Hepatocyte (in vitro differentiated cells): ENCODE measurements at places on chromosomes 3 and 15. TPM values are rescaled to one million over a fixed set of nuclear protein-coding genes. Genes with fewer than 3 reads are reported as not detected.

GRCh38 chr3:31710123-31710803 lies 177.5 kb downstream of the STT3B start:
- no peak overlapping the region for H3K4me3 ChIP-seq
- no peaks in the 10 kb centered on the region for H3K4me1 ChIP-seq
- no peak for DNase-seq
- no peaks in the 10 kb centered on the region for H3K27me3 ChIP-seq
- no peak overlapping the region for H3K27ac ChIP-seq
- no peaks in the 10 kb centered on the region for H3K36me3 ChIP-seq

DNA sequence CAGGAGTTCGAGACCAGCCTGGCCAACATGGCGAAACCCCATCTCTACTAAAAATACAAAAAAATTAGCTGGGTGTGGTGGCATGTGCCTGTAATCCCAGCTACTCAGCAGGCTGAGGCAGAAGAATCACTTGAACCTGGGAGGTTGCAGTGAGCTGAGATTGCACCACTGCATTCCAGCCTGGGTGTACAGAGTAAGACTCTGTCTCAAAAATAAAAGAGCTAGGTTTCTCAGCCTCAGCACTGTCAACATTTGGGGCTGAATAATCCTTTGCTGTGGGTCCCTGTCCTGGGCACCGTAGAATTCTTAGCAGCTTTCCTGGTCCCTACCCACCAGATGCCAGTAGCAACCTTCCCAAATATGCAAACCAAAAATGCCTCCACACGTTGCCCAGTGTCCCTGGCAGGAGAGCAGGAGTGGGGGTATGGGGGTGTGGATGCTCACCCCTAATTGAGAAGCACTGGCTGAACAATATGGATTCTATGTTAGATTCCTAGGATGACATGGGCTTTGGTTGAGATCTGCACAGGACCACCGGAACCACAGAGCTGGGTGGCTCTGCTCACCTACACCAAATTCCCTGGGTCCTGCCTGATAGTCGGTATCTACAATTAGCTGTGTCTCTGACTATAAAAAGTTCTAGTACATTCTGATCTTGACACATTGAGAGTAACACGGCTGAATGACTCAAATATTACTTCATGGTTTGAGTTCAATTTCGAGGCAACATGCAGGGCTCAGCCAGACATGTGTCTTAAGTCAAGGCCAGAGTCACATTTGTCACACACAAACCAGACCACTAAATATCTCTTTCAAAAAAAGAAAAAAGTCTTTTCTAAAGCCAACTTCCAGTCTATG lies 577.0 kb upstream of the MDFIC2 start:
- DNase-seq: no peak
- H3K4me3 ChIP-seq: no peak overlapping the region
- no peak overlapping the region for H3K27ac ChIP-seq

DNA sequence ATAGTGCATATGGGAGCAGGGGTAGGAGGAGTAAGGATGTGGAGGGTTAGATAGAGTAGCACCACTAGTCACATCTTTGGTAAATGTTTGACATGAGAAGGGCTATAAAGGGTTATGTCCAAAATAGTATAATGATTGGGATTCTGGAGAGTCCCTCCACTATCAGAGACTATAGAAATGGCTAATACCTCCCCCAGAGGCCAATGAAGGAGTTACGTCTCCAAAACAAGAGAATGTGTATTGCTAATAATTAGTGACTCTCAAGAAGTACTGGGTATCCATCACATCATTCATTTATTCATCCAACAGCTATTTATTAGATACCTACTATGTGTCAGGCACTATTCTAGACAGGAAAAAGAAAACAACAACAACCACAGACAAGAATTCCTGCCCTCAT lies 203.7 kb upstream of the UMPS start:
- no peaks in the 10 kb centered on the region for H3K36me3 ChIP-seq
- H3K27me3 ChIP-seq: no peaks in the 10 kb centered on the region
- no peak overlapping the region for H3K4me3 ChIP-seq
- no peak overlapping the region for H3K27ac ChIP-seq
- DNase-seq: no peak

DNA sequence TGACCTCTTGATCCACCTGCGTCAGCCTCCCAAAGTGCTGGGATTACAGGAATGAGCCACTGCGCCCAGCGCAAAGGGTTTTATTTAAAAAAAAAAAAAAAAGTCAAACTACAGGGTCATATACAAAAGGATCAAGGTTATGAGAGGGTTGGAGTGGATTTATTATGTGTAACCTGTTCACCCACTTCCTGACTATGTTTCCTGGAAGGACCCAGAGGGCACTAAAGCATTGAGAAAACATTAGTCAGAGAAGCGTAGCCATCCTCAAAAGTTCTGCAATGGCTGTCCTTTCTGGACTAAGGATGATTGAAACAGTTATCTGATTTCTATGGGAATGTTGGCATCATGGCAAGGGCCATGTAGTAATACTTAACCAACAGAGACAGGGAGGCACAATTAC lies 7.3 kb upstream of the SCAPER start:
- H3K36me3 ChIP-seq: no peaks in the 10 kb centered on the region
- no peak overlapping the region for H3K27ac ChIP-seq
- no peaks in the 10 kb centered on the region for H3K4me1 ChIP-seq
- no peaks in the 10 kb centered on the region for H3K27me3 ChIP-seq
- DNase-seq: no peak
- no peak overlapping the region for H3K4me3 ChIP-seq

Gene ANP32A
- 59.4 and 81.8 TPM in 2 replicates for total RNA-seq

DNA sequence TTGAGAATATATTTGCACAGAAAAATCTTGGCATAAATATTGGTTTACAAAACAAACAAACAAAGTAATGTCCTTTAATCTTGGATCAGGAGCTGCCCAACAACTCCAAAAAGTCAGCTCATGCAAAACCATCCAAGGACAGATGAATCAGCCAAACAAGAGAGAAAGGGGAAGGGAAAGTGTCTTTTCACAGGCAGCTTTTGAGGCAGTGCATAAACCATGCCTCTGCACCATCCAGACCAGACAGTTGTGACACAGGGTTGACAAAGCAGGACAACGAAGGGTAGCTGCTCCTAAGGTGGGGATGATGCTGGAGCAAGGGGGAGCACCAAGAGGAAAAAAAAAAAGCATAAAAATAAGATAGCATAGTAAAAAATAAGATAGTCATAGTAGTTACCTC lies 8.7 kb downstream of the CD86 start:
- no peaks in the 10 kb centered on the region for H3K27me3 ChIP-seq
- H3K36me3 ChIP-seq: no peaks in the 10 kb centered on the region
- H3K27ac ChIP-seq: no peak overlapping the region
- H3K4me3 ChIP-seq: no peak overlapping the region
- no peaks in the 10 kb centered on the region for H3K4me1 ChIP-seq

DNA sequence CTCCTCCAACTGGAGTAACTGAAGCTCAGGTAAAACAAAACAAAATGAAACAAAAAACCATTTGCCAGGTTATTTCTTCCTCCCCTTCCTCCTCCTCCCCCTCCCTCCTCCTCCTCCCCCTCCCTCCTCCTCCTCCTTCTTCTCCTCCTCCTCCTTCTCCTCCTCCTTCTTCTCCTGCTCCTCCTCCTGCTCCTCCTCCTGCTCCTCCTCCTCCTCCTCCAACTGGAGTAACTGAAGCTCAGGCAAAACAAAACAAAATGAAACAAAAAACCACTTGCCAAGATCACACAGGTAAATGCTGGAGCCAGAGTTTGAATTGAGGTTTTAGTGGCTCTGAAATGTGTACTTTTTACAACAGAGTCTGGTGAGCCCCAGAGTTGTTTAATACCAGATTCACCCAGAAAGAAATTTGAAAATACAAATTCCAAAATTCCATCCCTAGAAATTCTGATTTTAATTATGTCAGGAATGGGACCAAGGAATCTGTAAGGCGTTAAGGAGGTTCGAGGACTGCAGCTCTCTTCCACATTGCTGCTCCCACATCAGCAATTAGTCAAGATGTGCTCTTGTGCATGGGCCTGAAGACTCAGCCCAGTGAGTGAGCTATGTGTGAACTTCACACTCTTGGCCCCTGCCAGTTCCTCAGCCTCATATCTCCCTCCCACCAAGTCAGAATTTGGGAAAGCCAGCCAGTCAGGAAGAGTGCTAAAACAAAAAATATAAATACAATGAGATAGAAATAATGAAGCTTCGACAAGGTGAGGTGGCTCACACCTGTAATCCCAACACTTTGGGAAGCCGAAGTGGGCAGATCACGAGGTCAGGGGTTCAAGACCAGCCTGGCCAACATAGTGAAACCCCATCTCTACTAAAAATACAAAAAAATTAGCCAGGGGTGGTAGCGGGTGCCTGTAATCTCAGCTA lies 31.6 kb upstream of the ZNF770 start:
- H3K36me3 ChIP-seq: no peaks in the 10 kb centered on the region
- no peak overlapping the region for H3K27ac ChIP-seq
- H3K4me1 ChIP-seq: no peaks in the 10 kb centered on the region
- H3K27me3 ChIP-seq: no peaks in the 10 kb centered on the region
- H3K4me3 ChIP-seq: no peak overlapping the region
- no peak for DNase-seq

GRCh38 chr3:7410782-7411181 lies 549.9 kb downstream of the GRM7 start:
- no peaks in the 10 kb centered on the region for H3K27me3 ChIP-seq
- no peak for DNase-seq
- no peaks in the 10 kb centered on the region for H3K36me3 ChIP-seq
- no peak overlapping the region for H3K27ac ChIP-seq
- no peaks in the 10 kb centered on the region for H3K4me1 ChIP-seq
- H3K4me3 ChIP-seq: no peak overlapping the region

- peaks cover 4% of the 10 kb centered on the region for H3K4me1 ChIP-seq
- no peak overlapping the region for H3K27ac ChIP-seq
- H3K4me3 ChIP-seq: no peak overlapping the region
- H3K36me3 ChIP-seq: no peaks in the 10 kb centered on the region
- no peak for DNase-seq
Measured at GRCh38 chr3:29319262-29319661, 38.4 kb downstream of the RBMS3 start.

DNA sequence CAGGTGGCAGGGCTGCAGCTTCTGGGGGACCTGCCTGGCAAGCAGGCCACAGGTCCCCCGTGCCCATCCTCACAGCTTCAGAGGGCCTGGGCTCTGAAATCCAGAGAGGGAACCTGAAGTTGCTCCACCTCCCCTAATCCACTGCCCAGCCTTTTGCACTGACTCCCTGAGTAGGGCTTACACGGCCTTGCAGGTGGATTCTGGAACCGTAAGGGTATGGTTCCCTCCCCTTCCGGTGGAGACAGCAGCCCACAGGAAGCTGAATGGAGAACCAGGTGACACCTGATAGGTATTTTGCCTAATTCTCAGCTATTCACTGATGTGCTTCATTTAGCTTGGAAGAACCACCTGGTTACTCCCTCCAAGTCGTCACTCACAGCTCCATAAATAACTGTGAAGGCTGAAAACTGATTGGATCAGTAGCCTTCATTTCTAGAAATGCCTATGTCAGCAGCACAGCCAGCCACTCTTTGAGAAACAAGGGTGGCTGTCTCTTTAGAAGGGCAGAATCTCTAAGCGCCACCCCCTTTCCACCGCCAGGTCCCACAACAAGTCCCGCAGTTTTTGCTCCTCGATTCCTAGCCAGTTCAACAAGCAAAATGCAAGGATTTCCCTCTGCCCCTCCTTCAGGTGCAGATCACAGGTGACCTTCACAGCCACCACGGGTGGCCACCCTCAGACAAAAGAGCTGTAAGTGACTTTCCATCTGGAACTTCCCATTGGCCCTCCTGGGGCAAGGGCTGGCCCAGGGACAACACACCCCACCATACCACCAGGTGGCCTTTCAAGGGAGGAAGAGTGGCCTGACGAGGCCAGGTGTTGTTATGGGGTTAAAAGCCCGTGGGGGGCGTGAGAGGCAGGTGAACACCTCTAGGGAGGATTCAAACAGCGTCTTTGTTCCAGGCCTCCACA lies 112.9 kb downstream of the SEC22A start:
- H3K27ac ChIP-seq: no peak overlapping the region
- H3K36me3 ChIP-seq: no peaks in the 10 kb centered on the region
- H3K4me1 ChIP-seq: no peaks in the 10 kb centered on the region
- peaks cover 2% of the 10 kb centered on the region for H3K27me3 ChIP-seq
- no peak overlapping the region for H3K4me3 ChIP-seq

Gene IL17RE
- 9.1 and 10.2 TPM in 2 replicates for total RNA-seq

DNA sequence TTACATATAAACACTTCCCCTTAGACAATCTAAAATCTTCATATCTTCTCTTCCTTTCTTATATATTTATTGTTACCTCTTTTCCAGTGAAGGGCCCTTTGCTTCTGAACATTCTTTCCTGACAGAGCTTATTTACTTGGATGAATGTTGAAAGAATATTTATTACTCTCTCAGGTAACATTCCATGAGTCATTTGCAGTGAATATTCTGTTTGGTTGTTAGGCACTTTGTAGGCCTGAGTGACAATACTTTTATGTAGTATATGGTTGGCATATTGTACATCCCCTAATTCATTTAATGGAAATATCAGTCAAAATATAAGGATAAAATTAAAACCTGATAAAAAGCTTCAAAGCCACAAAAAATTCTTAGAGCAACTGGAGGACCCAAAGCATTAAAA lies 260.9 kb upstream of the KCNMB2 start:
- H3K27me3 ChIP-seq: no peaks in the 10 kb centered on the region
- H3K4me1 ChIP-seq: peaks cover 4% of the 10 kb centered on the region
- DNase-seq: no peak
- H3K27ac ChIP-seq: no peak overlapping the region

GRCh38 chr15:36964626-36965025 lies 135.7 kb downstream of the MEIS2 start:
- peaks cover 15% of the 10 kb centered on the region for H3K27me3 ChIP-seq
- no peak overlapping the region for H3K4me3 ChIP-seq
- no peak for DNase-seq
- no peaks in the 10 kb centered on the region for H3K4me1 ChIP-seq

DNA sequence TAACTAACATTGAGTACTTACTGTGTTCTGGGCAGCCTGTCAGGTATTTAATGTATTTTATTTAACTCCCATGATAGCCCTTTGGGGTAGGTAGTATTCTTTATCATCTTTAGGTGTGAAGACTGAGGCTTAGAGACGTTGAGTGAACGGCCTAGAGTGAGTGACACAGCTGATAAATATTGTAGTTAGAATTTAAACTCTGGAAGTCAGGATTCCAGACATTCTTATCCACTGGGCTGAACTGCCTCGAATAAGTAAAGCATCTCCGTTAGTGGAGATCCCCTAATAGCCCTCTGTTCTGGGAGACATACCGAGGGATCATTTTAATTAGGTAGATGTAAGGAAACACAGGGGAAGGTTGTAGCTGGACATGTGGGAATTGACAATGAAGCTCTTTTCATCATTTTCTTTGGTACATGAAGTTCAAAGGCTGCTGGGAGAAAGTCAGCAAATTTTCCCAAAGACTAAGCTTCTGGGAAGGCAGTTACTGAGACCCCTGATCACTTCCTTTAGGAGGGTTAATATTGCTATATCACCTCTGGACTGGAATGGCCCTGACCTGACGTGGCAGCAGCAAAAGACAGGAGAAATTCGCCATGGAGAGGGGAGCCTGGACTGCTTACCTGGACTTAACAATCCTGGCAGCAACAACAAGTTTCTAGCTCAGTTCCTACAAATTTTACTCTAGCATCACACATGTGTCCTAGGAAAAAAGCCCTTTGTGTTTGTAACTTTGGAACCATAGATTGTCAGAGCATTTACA lies 11.7 kb upstream of the PDCD6IP start:
- no peak for DNase-seq
- no peaks in the 10 kb centered on the region for H3K27me3 ChIP-seq
- no peaks in the 10 kb centered on the region for H3K4me1 ChIP-seq

Gene MST1R
- total RNA-seq: 7.5 and 8.7 TPM in 2 replicates

Gene ACSBG1
- total RNA-seq: 0.08 and 0.93 TPM in 2 replicates

GRCh38 chr15:53762916-53763315 lies 3.5 kb upstream of the WDR72 start:
- H3K4me3 ChIP-seq: no peak overlapping the region
- no peak for DNase-seq
- H3K27ac ChIP-seq: no peak overlapping the region
- H3K36me3 ChIP-seq: no peaks in the 10 kb centered on the region
